ENCODE measurements at places on chromosomes 13 and 19.
A peak's percentile ranks its signal among the peaks of the same experiment; 100 is the strongest.

DNA sequence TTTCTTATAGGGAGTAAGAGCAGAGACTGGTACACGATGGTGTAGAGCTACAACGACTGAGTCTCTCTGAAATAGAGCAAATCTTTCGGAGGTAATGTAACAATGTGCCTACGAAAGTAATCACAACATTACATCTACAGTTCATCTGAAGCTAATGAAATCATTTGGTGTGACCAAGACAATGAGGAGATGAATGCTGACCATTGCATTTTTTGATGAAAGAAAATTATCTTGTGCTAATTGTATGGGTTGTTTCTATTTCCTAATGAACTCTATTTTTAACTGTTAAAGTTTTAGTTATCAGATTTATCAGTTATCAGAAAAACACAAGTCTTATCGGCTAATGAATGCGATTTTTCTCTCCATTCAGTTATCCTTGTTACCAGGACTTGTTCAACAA, 913.4 kb downstream of the SLITRK6 start:
- DNase-seq = no peak

DNA sequence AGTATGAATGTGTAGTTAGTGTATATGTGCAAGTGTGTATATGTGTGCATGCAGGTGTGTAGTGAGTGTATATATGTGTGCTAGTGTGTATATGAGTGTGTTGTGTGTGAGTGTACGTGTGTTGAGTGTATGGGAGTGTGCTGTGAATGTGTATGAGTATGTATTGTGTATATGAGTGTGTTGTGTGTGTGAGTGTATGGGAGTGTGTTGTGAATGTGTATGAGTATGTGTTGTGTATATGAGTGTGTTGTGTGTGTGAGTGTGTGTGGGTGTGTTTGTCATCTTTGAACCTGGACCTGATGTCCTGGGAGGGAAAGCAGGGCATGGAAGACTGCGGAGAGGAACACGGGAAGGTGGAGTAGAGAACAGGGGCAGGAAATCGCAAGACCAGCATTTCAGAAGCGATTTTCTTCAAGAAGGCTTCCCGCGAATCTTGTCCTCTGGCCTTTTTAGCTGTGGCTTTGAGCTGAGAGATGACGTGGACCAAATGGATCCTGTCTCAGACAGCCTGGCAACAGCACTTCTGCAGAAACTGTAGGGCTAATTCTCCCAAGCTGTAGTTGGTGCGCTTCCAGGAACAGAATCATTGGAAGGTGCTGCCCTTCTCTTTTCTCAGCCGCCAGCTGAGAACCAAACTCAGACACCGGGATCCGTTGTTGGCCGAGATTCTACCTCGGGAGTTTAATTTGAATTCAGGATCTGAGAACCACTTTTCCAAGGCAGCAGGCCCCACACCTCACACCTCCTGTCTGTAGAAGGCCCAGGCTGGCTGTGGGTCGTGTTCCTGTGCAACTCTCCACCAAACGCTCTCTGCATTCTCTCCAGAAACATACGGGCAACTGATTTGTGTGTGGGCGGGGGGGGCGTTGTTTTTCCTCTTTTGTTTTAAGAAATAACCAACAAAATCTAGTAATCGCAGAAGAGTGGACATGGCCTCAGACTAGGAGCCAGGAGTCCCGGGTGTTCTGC, 94.7 kb upstream of the RAP2A start:
- no peak for DNase-seq

DNA sequence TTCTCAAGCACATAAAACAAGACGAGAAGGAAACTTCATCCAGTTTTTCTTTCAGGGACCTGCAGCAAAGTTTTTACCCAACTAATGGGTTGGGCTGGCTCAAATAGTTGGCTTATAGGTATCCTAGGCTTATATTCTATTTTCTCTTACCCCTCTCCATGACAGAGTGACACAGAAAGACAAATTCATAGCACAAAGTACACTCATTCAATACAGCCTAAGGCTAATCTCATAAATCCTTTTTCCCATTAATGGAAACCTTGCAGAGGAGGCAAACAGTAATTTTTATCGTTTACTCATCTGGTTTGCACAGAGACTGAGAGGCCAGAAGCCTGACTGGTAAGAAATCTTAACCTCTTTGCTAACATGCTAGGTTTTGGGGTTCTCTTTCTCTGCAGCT, 1589.9 kb downstream of the SLITRK1 start:
- DNase-seq = no peak

DNA sequence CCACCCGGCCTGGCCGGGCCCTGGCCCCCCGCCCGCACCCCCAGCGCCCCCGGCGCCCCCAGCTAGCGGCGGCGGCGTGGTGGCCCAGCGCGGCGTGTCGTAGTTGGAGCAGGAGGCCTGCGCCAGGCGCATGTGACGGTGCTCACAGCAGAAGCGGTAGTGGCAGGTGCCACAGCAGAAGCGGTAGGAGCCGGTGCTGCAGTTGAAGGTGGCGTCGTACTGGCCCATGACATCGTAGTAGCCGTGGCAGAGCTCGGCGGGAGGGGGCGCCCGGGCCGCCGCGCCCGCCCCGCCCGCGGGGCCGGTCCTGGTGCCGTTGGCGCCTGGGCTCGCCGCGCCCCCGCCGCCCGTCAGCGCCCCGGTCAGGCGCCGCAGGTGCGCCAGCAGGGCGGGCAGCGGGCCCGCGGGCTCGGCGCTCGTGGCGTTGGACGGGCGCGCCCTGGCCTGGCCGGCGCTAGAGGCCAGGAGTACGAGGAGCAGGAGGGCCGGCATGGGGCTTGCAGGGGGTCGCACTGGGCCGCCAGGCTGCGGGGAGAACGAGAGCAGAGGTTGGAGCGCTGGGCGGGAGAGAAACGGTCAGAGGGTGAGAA, 633 bp downstream of the SHISA7 start:
- DNase-seq = peak; percentile 30

GRCh38 chr13:48949566-48950500, 25.9 kb upstream of the FNDC3A start:
- DNase-seq = no peak

- DNase-seq = no peak
These were observed 151.3 kb upstream of the UQCRFS1 start for GRCh38 chr19:29364224-29364726.

DNA sequence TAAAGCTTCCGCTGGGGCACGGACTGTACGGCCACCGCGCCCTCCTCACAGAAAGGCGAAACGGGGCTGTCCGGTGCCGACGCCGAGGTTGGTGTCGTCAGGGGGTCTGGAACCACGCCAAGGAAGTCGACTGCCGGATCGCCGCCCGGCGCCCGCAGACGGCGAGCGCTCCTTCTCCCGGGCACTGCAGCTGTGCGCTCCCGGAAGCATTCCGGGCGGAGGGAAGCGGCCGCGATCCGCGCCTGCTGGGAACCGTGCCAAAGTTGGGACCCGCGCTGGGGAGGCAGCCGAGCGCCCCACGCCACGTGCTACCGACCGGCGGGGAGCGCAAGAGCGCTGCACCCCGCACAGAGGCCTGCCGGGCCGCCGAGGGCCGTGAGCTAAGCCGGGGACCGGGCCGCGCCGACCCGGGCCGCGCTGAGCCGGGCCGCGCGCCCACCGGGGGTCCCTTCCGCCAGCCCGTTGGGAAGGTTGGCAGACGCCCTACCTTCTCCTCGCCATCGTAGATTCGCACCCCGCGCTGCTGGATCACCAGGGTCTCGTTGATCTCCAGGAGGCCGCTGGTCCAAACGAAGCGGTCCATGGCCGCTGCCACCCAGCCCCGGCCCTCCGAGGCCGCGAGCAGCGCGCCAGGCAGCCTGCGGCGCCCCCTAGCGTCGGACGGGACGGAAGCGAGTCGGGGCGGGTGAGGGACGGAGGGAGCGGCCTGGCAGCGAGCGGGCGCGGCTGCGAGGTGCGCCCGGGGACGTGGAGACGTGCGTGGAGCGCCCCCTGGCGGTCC, at the start of gene VPS36:
TSS of gene VPS36 (minus strand) at position 623 of the 781 bp plus-strand sequence. CDS start at position 583, 40 bp downstream.
- peak; percentile 95 for DNase-seq

All from activated CD4-positive, alpha-beta T cell treated with anti-CD3 and anti-CD28 coated beads, Interleukin-2, amount 50 U/mL, for 1 hour (primary cell).